ENCODE measurements at places on chromosomes 1 and 21.

- DNase-seq = no peak
Measured at GRCh38 chr1:145692785-145693443, 14.3 kb downstream of the PDZK1 start.

GRCh38 chr1:195188821-195189220, 1419.4 kb downstream of the KCNT2 start:
- DNase-seq = no peak

DNA sequence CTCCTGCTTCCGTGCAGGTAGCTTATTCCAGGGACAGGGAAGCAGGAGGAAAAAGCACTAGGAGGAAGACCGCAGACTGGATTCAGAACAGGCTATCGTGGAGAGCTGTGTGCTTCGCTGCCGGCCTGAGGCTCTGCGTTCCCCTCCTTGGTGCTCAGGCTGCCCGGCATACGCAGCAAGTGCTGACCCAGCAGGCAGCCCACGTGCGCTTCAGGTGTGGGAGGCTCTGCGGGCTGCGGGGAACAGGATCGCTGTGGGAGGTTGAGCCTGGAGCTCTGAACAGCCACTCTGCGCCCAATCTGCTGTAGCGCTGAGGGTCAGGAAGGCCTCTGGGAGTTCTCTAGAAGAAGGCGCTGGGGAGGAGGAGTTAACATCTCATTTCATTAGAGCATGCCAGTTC, 27.9 kb downstream of the DOP1B start:
- no peak for DNase-seq

DNA sequence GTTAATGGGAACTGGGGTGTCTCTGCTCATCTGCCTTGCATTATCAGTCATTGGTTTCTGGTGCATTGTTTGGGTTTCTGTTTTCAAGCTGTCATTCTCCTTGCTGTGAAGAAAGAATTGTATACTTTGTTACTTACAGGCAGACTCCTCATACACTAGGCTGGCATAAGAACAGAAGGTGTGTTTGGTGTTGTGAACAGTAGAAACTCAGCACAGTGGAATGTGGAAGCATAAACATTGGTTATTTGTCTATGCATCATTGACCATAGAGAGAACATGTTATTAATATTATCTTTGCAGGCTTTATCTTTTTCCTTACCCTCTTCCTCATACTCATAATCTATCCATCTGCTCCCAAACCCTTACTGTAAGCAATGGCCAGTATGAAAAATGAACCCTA, 18.2 kb downstream of the C1orf87 start:
- no peak for DNase-seq

Measured in CD4-positive, alpha-beta memory T cell (primary cell).